Cardiac septum (tissue), 1 donor: ENCODE measurements at places on chromosomes 4 and X. TPM values are rescaled to one million over a fixed set of nuclear protein-coding genes. Genes with fewer than 3 reads are reported as not detected.

The TCEAL5 gene
- 0.67 TPM for total RNA-seq

The EGF gene
- 11.7 TPM for total RNA-seq

The FAM47A gene
- not detected for total RNA-seq

The SMIM31 gene
- total RNA-seq: not detected

The HTN1 gene
- total RNA-seq: not detected

The GAGE12E gene
- total RNA-seq: not detected

The MTNR1A gene
- total RNA-seq: not detected

The MAGEA8 gene
- not detected for total RNA-seq

The SNCA gene
- 33.6 TPM for total RNA-seq

The CYSLTR1 gene
- total RNA-seq: 1.8 TPM

The TLR2 gene
- total RNA-seq: 5.1 TPM

The SRPX2 gene
- total RNA-seq: 14.2 TPM
